ENCODE measurements at places on chromosomes 3 and 15. TPM values are rescaled to one million over a fixed set of nuclear protein-coding genes. Genes with fewer than 3 reads are reported as not detected.

The ATP13A4 gene
- total RNA-seq, result 10.2 TPM

The KIF23 gene
- total RNA-seq, result 6.5 TPM

The GOLGA6A gene
- under 0.01 TPM for total RNA-seq

The RBMS3 gene
- total RNA-seq, result 11.4 TPM

The SLC6A11 gene
- 27.3 TPM for total RNA-seq

The MCTP2 gene
- 1.2 TPM for total RNA-seq

The CILP gene
- 0.41 TPM for total RNA-seq

The OR5K2 gene
- total RNA-seq, result not detected

The ANKUB1 gene
- total RNA-seq, result 0.41 TPM

- DNase-seq, result no peak
Observed at GRCh38 chr3:27696906-27697305, 25.2 kb downstream of the EOMES start.

DNA sequence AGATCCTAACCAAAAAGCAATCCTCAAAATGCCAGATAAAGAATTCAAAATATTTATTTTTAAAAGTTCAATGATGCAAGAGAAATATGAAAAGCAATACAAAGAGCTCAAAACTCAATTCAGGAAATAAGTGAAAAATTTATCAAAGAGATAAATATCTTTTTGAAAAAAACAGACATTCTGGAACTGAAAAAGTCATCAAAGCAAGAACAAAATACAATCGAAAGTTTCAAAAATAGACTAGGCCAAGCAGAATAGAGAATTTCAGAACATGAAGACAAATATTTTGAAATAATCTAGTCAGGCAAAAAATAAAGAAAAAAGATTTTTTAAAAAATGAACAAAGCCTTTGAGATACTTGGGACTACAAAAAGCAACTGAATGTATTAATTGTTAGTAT is 83.4 kb upstream of the STT3B start:
- no peak for DNase-seq

- no peak for DNase-seq
Observed at GRCh38 chr15:31402003-31402402, 75.4 kb downstream of the KLF13 start.

GRCh38 chr15:93333796-93334195 is 244.8 kb upstream of the RGMA start:
- DNase-seq, result no peak

DNA sequence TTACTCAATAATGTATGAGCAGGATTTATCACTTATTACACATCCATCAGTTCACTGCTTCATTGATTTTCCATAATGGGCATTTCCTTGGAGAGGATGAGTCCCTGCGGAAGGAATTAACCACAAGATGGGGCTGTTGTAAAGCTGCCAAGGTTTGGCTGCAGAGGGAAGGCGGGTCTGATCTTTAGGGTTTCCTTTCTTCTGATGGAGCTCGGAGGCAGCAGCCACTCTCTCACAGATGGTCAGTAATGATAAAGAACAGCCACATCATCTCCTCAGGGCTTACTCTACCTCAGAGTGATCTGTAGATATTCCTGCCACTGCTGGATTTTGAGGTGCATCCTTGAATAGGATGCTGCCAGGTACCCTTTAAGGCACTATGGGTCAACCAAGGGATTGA is 115.2 kb downstream of the USP13 start:
- DNase-seq, result peak; percentile 34

DNA sequence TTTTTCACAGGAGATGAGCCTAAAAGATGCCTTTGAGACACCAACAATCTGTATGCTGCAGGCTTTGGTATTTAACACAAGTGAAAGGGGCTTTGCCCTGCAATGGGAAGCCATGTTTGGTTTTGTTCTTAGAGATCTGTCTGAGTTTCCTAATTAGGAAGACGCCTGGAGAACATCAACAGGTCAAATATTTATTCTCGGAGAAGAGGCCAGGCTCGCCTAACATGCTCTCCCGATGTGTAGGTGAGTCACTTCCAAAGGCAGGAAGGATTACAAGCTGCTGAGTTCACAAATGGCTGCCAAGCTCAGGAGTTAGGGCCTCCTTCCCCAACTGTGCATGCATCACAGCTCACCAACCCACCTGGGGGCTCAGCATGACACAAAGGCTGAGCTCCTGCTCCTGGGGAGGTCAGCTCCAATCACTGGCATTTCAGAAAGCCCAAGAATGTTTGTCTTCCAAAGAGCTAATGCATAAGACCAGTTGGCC is 119.5 kb upstream of the PRICKLE2 start:
- no peak for DNase-seq

DNA sequence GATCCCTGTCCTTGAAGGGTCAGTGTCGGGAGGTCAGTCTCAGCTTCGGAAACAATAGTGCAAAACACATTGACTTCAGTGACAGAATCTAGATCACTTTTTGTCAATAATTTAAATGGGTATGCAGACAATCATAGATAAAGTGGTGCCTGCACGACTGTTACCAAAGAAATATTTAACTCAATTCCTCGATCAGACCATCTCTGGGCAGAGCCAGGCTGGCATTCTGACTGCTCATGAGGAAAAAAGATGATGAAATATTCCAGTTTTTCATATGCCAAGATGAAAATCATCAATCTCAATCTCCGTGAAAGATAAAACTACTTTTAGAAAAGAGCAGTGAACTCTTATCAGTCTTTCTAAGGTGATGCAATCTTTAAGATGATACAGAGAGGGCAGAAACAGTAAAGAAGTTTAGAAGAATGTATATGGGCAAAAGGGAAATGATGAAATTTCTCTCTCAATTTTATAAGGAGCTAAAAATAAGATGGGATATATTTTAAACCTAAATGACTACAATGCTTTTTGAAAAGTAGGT is 169.9 kb downstream of the WDR72 start:
- no peak for DNase-seq

- DNase-seq, result no peak
Observed at GRCh38 chr15:43187544-43188155, 2.4 kb downstream of the CCNDBP1 start.

DNA sequence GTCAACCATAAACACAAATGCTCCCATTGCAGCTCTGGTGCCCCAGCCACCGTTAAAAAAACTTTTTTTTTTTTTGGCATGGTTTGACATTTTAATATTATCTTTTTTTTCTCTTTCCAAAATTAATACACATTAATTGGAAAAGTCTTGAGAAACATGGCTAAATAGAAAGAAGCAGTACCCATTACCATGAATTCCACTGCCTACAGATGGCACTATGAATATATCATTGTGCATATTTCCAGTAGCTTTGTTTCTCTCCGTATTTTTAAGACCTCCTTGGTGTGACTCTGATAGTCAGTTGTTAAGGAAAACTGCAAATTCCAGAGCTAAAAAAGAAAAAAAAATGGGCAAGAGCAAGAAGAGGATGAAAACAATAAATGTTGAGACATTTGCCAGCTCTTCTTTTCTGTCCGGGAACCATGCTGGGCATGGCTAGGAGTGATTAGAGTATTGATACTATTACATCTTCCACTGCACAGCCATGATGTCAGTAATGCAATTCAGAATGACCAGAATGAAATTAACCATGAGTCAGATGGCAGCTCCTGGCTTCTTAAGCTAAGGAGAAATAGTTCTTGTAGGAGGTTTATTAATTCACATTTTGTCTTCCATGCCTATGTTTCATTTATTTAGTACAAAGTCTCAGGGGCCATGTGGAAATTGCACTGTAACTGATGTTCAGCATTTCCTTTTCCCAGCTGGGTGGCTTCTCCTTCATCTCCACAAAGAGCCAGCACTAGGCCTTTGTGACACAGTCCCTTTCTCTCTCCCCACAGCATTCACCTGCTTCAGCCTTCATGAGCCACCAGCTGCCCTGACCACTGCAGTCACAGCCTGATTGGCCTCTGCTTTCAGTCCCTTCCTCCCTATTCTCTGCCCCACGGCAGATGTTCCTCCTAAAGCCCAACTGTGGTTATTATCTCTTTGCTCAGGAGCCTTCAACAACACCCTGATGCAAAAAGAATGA is 31.8 kb downstream of the SLC7A14 start:
- no peak for DNase-seq

DNA sequence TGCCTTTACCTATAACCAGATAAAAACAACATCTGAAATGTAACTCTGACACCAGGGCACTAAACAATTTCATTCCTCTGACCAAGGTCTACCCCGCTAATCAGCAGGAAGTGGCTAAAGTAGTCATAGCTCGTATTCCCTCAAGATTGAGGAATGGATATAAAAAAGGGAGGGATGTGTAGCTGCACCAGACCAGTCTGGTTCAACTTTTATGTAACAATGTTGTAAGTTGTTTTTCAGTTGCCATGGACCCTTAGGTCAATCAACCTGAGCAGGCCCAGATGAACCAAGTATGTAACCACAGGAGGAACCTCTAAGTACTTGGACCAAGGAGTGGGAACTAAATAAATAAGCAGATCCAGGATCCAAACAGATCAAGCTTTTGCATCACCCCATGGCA is 28.4 kb upstream of the IFT57 start:
- DNase-seq, result no peak

GRCh38 chr15:90095521-90095959 is 6.7 kb downstream of the IDH2 start:
- no peak for DNase-seq

DNA sequence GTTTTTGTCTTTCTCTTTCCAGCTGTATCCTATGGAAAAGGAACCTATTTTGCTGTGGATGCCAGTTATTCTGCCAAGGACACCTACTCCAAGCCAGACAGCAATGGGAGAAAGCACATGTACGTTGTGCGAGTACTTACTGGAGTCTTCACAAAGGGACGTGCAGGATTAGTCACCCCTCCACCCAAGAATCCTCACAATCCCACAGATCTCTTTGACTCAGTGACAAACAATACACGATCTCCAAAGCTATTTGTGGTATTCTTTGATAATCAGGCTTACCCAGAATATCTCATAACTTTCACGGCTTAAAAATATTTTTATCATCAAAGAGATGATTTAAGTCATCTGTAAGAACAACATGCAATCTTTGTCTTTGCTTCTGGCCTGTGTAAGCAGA is 44.9 kb upstream of the PARP14 start:
- no peak for DNase-seq

DNA sequence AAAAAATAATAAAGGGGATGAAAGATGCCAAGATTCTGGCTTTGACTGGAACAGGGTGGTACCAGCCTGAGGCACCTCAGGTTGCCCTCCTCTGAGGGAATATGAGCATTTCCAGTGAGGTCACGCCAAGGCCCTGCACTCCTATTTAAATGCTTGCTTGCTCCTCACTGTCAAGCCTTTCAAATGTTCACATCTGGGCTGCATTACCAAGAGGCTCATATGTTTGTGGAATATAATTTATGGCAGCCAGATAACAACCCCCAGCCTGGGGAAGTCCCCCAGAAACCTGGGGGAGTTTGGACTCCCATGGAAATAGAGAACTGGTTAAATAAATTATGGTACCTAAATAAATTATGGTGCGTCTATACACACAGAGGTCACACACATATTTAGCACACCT is 88.4 kb downstream of the FRMD4B start:
- no peak for DNase-seq

All from frontal cortex (tissue), 4 donors.